ENCODE measurements at places on chromosomes 7 and 10.

- no peak for DNase-seq
Observed at GRCh38 chr7:20199015-20199737, 18.0 kb downstream of the MACC1 start.

- no peak for DNase-seq
Observed at GRCh38 chr10:116006508-116006907, 266.5 kb downstream of the GFRA1 start.

- no peak for DNase-seq
Observed at GRCh38 chr7:34341326-34341725, 316.7 kb upstream of the NPSR1 start.

GRCh38 chr7:156000601-156001396 lies 188.5 kb upstream of the SHH start:
- DNase-seq = no peak

GRCh38 chr10:110462166-110463095 lies 35.3 kb upstream of the DUSP5 start:
- no peak for DNase-seq

DNA sequence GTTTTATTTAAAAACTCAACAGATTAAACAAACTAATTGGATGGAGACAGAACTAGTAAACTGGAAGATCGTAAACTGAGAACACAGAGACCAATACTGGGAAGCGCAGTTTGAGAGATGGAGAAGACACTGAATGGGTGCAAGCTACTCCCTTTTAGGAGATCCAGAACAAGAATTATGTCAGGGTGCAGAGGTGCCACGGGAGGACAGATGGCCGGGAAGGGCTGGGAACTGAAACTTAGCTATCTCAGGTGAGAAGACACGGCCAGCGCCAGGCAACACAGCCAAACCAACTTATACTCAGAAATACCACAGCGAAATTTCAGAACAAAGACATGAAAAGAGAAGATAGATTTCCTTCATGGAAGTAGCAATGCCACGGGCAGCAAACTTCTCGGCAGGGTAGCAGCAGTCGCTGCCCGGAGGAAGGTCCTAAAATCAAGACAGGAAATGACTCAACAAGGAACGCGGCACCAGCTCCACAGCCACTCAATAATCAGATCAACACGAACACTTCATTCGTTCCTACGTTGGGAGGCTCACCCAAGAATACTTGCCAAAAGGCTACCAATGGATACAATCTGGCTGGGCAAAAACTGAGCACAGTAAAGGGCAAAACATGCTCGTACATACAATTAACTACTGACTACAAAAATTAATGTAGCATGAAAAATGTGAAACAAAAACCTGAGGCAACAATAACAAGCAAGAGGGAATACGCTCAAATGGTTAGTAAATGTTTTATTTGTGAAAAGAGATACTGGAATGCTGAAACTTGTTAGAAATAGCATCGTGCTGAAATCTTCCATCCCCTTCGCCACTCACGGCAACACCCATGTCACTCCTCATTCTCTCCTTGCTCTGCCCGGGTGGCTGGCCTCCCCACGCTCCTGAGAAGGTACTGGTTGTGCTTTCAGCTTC lies 2.2 kb upstream of the LRRC27 start:
- DNase-seq = no peak

DNA sequence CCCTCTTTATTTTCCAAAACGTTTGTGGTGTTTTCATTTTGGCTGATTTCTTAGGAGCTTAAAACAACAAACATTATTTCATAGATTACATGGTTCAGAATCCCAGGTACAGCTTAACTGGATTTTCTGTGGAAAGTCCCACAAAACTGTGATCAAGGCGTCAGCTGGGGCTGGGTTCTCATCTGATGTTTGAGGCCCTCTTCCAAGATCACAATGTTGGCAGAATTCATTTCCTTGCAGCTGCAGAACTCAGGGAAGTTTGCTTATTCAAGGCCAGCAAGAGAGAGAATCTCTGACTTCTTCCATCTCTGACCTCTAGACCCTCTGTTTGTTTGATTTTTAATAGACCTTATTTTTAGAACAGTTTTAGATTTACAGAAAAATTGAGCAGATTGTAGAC lies 108.4 kb upstream of the AGK start:
- DNase-seq = no peak

DNA sequence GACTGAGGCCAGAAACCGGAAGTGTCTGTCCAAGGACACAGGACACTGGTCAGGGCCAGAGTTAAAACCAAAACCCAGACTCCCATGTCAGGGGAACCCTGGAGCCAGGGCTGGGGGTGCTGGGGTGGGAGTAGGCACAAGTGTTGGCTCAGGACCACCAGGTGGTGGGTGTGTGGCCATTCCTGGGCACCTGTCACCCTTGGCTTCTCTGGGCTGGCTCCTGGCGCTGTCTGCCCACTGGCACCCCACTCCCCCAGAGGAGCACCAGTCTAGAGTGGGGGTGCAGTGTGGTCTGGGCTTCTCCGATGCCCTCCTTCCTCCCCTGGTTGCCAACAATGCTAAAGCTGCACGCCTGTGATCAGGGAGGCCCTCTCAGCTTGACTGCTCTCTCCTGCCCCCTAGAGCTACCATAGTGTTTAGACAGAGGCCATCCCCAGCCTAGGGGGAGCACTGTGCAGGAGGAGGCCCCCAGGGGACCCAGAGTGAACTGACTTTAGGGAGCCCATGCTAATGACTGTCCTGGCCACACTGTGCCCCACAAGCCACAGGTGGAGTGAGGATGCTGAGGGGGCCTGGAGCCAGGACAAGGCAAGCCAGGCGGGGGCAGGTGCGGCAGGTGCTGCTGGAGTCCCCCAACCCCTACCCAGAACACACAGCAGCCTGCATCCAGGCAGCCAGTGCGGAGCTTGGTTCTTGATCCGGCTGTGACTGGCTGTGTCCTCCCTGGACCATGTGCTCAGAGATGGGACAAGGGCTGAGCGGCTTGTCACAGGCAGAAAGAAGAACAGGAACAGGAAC lies 11.0 kb downstream of the RASGEF1A start:
- DNase-seq = no peak

DNA sequence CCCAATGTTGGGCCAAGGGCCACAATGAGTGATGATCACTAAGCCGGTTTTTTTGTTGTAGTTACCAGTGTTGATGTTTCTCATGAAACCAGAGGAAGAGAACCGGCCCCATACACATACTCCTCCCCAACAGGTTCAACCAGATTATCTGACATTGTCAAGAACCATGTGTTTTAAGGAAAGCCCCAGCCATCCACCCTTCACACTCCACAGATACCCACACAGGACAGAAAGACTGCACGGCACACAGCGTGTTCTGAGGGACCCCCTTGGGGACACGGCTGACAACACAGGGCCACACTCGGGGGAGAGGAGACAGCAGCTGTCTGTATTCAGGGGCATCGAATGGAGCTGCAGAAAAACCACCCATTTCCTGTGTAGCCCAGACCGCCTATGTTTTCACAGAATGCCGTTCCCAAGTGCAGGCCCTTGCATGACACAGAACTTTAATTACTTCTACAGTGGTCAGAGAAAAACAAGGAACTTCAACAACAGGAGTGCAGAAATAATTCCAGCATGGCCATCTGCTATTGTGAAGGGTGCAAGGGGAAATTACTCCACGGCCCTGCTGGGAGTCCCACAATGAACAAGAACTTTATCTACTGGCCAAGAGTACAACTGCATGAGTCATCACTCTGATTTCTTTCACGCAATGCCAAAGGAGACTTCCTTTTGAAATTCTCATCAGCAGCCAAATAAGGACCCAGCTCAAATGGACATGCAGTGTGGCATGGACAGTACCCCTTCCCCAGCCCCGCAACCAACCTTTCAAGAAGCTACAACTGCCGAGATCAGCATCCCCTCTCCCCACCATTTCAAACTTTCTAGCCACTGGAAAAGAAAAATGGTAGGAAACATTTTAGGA lies 2.3 kb downstream of the KLF6 start:
- peak; percentile 65 for DNase-seq

GRCh38 chr10:7475046-7475911 lies 64.4 kb upstream of the SFMBT2 start:
- DNase-seq = no peak

DNA sequence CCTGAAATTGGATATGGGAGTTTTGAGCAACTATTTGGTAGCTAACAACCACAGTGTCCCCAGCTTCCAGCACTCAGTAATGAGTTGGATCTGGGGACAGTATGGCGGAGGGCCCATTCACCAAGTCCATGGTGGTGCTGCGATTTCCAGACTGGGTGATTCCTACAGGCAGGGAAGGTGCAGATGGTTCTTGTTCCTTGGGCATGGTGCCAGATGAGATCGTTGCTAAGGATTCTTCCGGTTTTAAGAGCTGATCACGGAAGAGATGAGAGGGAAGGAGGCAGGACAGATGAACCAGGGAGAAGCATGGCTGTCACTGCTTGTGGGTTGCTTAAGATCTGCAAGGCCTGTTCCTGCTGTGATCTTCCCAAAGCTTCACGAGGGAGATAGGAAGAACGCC lies 380.3 kb downstream of the TCERG1L start:
- DNase-seq = no peak

- DNase-seq = no peak
Observed at GRCh38 chr7:92723205-92723604, 113.2 kb downstream of the CDK6 start.

DNA sequence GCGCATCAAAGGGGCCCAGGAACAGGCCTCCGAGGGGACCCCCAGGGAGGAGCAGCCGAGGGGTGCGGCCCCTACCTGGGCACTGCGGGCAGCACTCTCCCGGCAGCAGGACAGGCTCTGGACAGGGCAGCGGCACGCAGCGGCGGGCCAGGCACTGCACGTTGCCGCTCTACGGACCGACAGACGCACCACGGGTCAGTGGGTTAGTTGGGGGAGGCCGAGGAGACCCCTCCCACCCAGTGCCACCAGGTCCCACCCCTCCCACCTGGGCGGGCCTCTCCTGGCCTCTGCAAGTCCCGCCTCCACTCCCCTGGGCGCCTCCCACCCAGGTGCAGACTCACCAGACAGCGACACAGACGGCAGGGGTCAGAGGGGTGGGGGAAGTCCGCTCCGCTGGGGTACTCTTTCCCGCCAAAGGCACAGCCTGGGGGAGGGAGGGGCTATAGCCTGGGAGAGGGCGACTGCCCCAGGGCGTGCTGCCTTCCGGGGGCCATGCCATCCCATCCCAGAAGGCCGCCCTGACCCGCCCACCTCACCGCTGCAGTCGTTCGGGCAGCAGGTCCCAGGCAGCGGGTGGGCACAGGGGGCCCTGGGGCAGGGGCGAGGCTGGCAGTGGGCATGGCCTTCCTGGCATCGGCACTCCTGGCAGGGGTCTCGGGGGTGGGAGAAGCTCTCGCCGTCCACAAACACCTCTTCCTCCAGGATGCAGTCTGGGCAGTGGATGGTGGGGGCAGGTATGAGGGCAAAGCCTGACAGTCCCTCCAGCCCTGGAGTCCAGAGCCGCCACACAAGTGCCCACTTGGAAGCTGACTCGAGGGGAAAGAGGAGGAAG lies 19.2 kb downstream of the KCP start:
- DNase-seq = no peak

DNA sequence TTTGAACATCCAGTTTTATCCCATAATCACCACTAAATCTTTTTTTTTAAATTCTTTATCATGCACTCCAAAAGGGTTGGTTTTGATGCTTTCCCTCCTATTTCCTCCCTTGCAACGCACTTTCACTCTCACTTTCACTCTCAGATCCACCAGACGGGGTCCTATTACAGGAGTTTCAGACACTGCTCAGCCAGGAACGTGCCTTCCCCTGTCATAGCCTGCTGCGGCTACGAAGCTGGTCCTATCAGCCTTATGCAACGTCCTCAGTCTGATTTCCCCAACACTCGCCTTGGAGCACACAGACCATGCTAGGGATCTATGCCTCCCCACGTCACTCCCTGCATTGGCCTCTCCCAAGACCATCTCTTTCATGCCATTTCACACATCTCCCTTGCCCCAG lies 23.4 kb downstream of the ZPBP start:
- no peak for DNase-seq

- DNase-seq = no peak
Observed at GRCh38 chr10:43596546-43596945, 9.7 kb upstream of the ZNF485 start.

GRCh38 chr7:44959433-44959951 lies 19.3 kb downstream of the MYO1G start:
- no peak for DNase-seq

DNA sequence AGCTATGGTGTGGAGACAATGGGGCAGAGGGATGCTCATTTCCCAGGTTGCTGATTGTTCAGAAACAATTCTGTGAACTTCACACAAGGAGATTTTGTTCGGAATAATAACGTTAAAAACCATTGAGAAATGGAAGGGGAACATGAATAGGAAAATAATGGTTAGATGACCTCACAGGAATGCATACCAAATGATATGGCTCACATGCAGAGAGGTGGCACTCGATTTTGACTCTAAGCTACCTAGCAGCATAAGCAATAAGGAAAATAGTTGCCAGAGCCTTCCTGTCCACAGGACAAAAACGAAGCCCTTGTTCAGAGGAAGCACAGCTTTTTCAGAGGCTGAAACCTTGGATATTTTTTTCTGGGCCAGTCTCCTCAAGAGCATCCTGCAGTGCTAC lies 293.1 kb downstream of the ZEB1 start:
- no peak for DNase-seq

- DNase-seq = peak; percentile 94
Observed at GRCh38 chr7:142808802-142809583, 38.2 kb downstream of the PRSS2 start.

DNA sequence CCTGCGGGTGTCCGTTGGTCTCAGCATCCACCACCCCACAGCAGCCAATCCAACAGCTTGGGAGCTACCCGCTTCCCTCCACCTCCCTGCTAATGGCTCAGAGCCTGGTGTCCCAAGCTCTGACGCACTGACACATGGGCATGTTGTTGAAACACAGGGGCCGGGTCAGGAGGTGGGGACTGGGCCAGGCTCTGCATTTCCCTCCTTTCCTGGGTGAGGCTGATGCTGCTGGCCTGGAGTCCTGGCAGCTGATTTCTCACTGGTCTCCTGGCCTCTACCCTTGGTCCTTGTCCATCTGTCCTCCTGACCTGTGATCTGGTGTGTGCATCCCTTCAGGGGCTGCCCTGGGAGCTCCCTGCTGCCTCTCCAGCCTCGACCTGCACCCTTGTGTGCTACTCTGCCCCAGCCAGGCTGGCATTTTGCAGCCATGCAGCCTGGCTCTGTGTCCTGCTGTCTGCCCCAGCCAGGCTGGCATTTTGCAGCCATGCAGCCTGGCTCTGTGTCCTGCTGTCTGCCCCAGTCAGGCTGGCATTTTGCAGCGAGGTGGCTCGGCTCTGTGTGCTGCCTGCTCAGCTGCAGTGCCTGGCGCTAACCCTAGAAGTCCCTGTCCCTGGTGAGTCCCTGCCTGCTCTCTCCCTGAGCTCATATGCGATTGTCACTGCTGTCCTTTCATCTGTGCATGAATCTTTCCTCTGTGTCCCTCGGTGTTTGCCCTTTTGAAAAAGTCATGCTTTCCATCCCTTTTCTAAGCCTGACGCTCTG lies 14.0 kb downstream of the AMZ1 start:
- no peak for DNase-seq

GRCh38 chr10:80459047-80459865 lies 5.1 kb downstream of the TSPAN14 start:
- peak; percentile 67 for DNase-seq

DNA sequence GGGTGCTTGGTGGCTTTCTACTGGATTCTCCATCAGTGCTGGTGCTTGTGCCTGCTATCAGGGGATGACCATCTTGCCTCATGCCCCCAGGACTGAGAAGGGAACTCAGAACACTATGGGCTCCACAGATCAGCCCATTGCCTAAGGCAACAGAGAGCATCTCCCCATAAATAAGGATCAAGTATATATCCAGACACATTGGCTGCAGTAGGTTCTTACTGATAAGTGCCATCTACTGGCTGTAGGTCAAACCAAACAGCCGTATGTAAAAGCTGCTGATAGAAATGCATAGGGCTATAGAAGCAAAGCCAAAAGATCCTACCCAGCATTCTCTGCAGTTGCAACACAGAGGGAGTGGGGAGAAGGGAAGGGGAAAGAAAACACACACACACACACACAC lies 153.7 kb downstream of the CDK14 start:
- DNase-seq = no peak

- no peak for DNase-seq
Observed at GRCh38 chr7:128210036-128210347, 31.1 kb upstream of the LEP start.
